ENCODE measurements at places on chromosomes 7 and 10.

GRCh38 chr10:77774940-77775391, 137.4 kb upstream of the KCNMA1 start:
- no peak for DNase-seq

GRCh38 chr10:44457259-44457658, 72.4 kb upstream of the CXCL12 start:
- no peak for DNase-seq

DNA sequence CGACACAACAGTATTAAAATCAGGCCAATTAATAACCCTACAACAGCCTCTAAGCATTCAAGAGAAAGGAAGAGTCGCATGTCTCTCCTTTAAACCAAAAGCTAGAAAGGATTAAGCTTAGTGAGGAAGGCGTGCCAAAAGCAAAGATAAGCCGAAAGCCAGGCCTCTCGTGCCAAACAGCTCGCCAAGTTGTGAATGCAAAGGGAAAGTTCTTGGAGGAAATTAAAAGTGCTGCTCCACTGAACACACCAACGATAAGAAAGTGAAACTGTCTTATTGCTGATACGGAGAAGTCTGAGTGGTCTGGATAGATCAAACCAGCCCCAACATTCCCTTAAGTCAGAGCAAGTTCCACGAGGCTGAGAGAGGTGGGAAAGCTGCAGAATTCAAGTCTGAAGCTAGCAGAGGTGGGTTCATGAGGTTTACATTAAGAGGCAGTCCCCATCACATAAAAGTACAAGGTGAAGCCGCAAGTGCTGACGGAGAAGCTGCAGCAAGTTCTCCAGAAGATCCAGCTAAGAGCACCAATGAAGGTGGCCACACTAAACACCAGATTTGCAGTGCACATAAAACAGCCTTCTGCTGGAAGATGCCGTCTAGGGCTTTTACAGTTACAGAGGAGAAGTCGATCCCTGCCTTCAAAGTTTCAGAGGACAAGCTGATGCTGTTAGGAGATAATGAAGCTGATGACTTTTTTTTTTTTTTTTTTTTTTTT, 194.8 kb downstream of the MAD1L1 start:
- no peak for DNase-seq

DNA sequence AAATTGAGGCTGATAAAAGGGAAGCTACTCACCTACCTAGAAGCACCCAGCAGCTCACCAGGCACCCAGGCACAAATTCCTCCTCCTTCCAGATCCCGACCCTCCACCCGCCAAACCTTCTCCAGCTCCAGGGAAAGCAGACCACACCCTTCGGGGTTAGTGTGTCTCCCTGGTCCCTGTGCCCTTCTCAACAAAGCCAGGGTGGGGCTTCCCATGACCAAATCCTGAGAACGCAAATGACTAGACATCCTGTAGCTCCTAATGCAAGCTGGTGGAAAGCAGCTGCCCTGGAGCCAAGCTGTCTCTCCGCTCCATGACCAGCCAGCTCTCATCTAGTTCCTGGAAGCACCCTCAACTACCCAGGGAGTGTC, 4.4 kb downstream of the TBX20 start:
- no peak for DNase-seq

DNA sequence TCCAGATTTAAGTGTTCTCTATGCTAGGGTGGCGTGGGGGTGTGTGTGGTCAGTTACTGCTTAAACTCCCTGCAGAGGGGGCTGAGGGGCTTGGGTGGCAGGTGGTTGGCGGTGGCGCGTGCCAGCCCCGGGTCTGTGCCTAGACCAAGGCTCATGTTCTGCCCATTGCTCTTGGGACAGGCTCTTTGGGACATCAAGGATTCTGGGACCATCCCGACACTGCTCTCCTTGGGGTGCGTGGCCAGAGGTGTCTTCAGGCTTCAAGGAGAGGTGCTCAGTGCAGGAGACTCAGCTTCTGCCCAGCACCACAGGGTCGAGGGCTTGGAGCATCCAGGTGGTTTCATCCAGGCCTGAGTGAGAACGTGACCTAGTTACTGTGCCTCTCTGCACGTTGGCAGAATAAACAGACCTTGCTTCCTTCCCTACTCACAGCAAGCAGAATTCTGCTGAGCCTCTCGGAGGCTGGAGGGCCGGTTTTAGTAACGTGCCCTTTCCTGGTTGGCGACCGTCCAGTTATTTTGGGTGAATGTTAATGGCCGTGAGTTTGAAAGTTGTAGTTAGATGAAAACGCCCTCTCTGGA, 39.9 kb downstream of the CAMK1D start:
- DNase-seq: no peak

DNA sequence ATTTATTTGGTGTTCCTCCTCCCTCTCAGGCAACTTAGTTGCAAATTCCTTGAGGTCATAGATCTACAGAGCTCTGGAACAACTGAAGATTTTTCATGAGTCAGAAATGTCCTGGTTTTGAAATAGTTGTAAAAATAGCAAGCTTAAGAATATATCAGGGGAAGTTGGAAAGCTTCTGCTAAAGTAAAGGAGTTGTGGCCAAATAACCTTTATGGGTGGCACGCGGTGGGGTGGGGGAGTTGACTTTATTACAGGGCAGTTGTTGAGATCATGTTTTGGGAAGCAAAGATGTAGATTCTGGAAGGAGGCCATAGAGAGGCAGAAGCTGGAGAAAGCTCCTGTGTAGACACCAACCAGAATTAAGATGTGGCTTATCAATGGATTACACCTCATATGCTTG, 326.0 kb upstream of the MTPN start:
- DNase-seq: no peak
